Body of pancreas (tissue), 4 donors: ENCODE measurements at places on chromosomes 12 and 14. TPM values are rescaled to one million over a fixed set of nuclear protein-coding genes. Genes with fewer than 3 reads are reported as not detected.

Gene HNF1A
- total RNA-seq, result 11.9 TPM

- H3K4me3 ChIP-seq, result no peak overlapping the region
- no peak overlapping the region for H3K27ac ChIP-seq
- no peaks in the 10 kb centered on the region for H3K27me3 ChIP-seq
These were observed 85.2 kb upstream of the MAX start for GRCh38 chr14:65187421-65188049.

DNA sequence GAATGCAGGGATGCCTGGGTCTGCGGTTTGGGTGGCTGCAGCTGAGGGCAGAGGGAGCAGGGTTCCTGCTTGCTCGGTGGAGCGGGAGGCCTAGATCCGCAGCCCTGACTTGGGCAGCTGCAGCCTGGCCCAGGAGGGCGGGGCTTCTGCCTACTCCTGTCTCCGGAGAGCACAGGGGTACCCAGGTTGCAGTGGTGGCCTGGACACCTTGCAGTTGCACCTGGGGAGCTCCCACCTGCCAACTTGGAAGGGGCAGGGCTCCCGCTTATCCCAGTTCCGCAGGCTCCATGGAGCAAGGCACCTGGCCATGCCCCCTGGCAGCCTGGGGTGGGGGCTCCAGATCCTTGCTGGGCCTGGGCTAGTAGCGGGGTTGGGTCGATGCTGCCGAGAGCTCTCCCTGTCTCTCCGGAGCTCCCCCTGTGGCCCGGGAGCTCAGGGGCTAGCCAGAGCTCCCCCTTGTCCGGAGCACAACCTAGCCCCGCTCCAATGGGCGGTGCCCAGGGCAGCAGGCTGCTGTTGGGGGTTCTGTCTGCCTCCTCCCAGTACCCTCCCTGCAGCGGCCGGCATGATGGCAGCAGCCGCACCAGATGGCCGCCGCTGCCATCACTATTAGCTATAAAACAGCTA is 136.4 kb downstream of the PTPRR start:
- no peak for DNase-seq
- H3K27ac ChIP-seq, result no peak overlapping the region
- no peaks in the 10 kb centered on the region for H3K36me3 ChIP-seq

DNA sequence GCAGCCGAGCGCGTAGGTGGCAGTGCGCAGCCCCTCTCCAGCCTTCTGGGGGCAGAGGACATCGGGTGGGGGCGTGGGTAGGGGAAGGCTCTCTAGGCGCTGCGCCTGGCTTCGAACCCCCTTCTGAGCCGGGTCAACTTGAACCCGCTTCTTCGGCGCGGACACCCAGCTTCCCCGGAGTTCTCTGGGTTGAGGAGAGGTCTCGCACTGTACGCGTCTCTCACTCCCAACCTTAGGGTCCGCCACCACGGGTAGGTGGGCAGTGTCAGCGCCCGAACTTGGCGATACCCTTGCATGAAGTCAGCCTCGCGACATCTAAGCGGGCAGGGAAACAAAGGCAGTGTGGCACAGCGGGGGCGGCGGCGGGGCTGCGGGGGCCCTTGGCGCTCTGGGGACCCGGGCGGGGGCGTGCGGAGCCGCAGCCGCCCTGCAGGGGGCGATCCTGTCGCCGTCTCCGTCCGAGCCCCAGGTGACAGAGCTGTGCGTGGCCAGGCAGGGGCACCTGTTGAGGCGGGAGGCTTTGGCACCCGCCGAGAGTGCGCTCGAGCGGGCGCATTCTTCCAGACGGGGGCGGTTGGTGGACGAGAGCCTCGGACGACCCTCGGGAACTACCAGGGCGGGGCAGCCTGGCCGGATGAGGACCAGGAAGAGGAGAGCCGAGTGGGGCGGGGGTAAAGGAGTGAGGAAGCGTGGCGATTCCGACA is 1.1 kb downstream of the GALNT16 start:
- H3K4me3 ChIP-seq, result peak overlapping the region; percentile 50
- peak; percentile 58 for DNase-seq
- H3K36me3 ChIP-seq, result no peaks in the 10 kb centered on the region
- H3K4me1 ChIP-seq, result peaks cover 27% of the 10 kb centered on the region
- H3K27me3 ChIP-seq, result no peaks in the 10 kb centered on the region
- no peak overlapping the region for H3K27ac ChIP-seq

DNA sequence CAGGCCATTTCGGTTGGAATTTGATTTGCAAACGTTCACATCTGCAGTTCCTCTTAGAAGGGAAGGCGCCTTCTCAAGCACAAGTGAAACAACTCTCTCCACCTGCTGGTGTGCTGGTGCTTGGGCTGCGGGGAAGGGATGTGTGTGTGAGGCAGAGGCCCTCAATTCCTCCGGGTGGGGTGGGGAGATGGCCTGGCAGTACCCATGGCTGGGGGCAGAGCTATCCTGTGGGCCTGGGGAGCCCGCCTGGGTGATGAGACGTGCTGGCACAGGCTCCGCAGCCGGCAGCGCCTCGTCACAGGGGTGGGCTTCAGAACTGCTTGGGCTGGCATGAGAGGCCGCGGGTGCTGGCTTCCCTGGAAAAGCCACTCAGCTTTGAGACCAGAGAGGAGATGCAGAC is 28.9 kb upstream of the TDRD9 start:
- no peak overlapping the region for H3K27ac ChIP-seq
- H3K36me3 ChIP-seq, result no peaks in the 10 kb centered on the region
- H3K4me3 ChIP-seq, result no peak overlapping the region
- no peaks in the 10 kb centered on the region for H3K27me3 ChIP-seq

DNA sequence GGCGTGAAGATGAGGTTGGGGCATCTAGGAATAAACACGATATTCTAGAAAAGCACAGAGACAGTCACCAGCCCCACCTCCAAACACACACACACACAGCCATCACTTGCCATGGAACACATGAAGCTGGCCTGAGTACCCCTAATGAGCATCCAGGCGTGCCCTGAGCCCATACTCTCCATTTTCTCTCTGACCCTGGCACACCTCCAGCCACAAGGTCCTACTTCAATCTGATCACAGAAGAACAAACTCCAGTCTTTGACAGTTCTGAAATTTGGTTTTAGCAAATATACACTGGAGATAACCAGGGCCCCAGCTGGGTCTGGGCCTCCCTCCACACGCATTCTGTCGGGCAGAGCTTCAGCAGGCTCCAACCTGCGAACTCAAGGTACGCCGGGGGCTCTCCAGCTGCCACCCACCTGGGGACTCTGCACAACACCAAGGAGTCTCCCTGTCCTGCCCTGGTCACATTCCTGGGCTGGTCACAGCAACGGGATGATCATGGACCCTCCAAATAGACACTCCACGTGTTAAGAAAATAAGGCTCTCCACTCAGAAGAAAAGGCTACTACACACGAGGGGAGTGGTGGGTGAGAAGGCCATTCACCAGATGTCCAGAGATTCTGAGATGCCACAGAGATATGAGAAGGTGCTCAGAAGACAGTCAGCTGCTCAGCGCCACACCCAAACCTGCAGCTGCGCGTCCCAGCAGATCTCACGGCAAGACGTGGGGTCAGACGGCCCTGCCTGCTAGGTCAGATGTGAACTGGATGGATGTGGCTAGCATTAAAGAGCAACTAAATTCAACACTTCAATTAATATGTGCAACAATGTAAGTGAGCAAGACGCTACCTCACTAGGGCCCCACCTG is 57.0 kb upstream of the PNMA1 start:
- DNase-seq, result no peak
- peak overlapping the region; percentile 82 for H3K27ac ChIP-seq
- no peak overlapping the region for H3K4me3 ChIP-seq
- no peaks in the 10 kb centered on the region for H3K27me3 ChIP-seq
- peaks cover 76% of the 10 kb centered on the region for H3K4me1 ChIP-seq

DNA sequence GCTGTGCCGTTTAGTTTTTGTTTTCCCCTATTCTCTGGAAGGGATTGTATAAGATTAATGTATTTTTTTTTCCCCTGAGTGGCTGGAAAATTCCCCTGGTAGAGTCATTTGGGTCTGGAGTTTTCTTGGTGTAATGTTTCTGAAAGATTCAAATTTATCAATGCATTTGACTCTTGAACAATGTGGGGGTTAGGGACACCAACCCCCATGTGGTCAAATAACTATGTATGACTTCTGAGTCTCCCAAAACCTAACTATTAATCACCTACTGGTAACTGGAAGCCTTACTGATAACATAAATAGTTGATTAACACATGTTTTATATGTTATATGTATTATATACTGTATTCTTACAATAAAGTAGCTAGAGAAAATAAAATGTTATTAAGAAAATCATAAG is 220.1 kb upstream of the PDE3A start:
- no peaks in the 10 kb centered on the region for H3K4me1 ChIP-seq
- H3K27me3 ChIP-seq, result no peaks in the 10 kb centered on the region
- H3K27ac ChIP-seq, result no peak overlapping the region
- no peak overlapping the region for H3K4me3 ChIP-seq
- H3K36me3 ChIP-seq, result no peaks in the 10 kb centered on the region

- no peaks in the 10 kb centered on the region for H3K36me3 ChIP-seq
- no peaks in the 10 kb centered on the region for H3K27me3 ChIP-seq
- peaks cover 5% of the 10 kb centered on the region for H3K4me1 ChIP-seq
- no peak overlapping the region for H3K4me3 ChIP-seq
- no peak for DNase-seq
These were observed 695.3 kb downstream of the DIO2 start for GRCh38 chr14:79516009-79516408.

- H3K27me3 ChIP-seq, result no peaks in the 10 kb centered on the region
- no peak overlapping the region for H3K27ac ChIP-seq
- no peaks in the 10 kb centered on the region for H3K36me3 ChIP-seq
These were observed 16.2 kb upstream of the MED6 start for GRCh38 chr14:70616646-70617045.
